ENCODE measurements at places on chromosomes 7 and 10. TPM values are rescaled to one million over a fixed set of nuclear protein-coding genes. Genes with fewer than 3 reads are reported as not detected.

The CCDC136 gene
- total RNA-seq, result 23.8 TPM

- H3K4me3 ChIP-seq, result peak overlapping the region; percentile 90
- no peaks in the 10 kb centered on the region for H3K27me3 ChIP-seq
- H3K27ac ChIP-seq, result peak overlapping the region; percentile 88
Measured at GRCh38 chr7:30323006-30323355, 38.6 kb downstream of the ZNRF2 start.

GRCh38 chr7:51797371-51797770 lies 480.8 kb upstream of the COBL start:
- H3K4me3 ChIP-seq, result no peak overlapping the region
- no peak overlapping the region for H3K27ac ChIP-seq
- H3K4me1 ChIP-seq, result no peaks in the 10 kb centered on the region
- no peaks in the 10 kb centered on the region for H3K36me3 ChIP-seq

DNA sequence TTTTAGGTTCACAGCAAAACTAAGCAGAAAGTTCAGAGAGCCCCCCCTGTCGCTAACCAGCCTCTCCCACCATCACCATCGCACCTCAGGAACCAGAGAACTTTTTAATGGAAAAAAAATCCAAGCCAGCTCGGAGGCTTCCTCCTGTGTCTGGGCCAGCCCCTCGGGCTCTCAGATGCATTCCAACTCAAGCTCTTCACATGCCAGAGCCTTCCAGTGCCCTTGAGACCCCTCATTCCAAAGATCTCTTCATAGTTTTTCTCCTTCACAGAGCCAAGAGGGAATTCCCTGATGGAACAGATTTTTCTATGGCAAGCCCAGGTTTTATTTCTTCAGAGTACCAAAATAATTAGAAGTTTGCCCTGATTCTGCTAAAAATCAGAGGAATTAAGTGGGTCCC lies 153.4 kb upstream of the LANCL2 start:
- H3K4me3 ChIP-seq, result no peak overlapping the region
- H3K27me3 ChIP-seq, result peaks cover 5% of the 10 kb centered on the region
- H3K27ac ChIP-seq, result no peak overlapping the region
- H3K4me1 ChIP-seq, result no peaks in the 10 kb centered on the region
- DNase-seq, result no peak

- H3K36me3 ChIP-seq, result no peaks in the 10 kb centered on the region
- H3K27ac ChIP-seq, result no peak overlapping the region
Measured at GRCh38 chr7:89311886-89312285, 516.3 kb upstream of the TEX47 start.

- DNase-seq, result no peak
- no peak overlapping the region for H3K27ac ChIP-seq
- H3K36me3 ChIP-seq, result no peaks in the 10 kb centered on the region
- no peak overlapping the region for H3K4me3 ChIP-seq
Measured at GRCh38 chr10:14243221-14243620, 87.5 kb downstream of the FRMD4A start.

- peak overlapping the region; percentile 68 for H3K4me3 ChIP-seq
- H3K36me3 ChIP-seq, result no peaks in the 10 kb centered on the region
- H3K27ac ChIP-seq, result peak overlapping the region; percentile 90
- DNase-seq, result no peak
- peaks cover 44% of the 10 kb centered on the region for H3K4me1 ChIP-seq
Measured at GRCh38 chr10:88038268-88038667, 174.8 kb downstream of the PTEN start.

GRCh38 chr7:101861218-101861775 lies 43.9 kb downstream of the CUX1 start:
- H3K27me3 ChIP-seq, result no peaks in the 10 kb centered on the region
- H3K36me3 ChIP-seq, result no peaks in the 10 kb centered on the region
- H3K4me3 ChIP-seq, result no peak overlapping the region
- no peak overlapping the region for H3K27ac ChIP-seq

- no peak for DNase-seq
- peak overlapping the region; percentile 60 for H3K27ac ChIP-seq
Measured at GRCh38 chr10:133361773-133362441, 4.1 kb upstream of the FUOM start.

DNA sequence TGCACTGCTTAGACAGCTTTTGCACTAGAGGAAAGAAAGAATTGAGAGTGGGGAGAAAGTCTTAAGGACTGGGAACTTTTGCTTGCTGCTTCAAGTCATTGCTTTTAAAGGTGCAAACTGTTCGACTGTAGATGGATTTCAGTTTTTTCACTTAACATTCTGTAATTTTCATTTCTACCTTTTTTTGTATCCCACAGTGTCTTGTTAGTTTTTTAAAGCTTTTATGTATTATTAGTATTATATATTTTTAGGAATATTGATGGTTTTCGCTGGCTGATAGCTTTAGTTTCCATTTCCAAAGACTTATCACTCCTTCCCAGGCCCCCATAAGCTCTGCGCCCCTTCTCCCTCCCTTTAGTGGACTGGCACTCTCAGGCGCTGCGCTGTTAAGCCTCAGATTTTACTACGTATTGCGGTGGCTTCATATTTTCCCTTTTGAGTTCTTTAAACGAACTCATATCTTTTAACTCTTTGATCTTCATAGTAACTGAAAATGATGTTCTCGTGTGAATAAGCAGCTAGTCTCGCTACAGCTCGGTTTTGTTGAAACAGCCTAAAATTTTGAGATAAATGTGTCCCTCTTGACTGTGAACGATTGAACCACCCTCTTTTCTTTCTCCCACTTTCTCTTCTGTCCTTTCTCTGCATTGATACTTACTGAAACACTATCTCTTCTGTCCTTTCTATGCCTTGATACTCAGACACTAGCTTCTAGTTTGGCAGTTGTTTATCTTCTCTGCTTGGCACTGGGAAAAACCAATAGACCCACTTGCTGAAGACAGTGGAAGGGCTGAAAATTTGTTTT lies 2.5 kb upstream of the ETV1 start:
- no peak overlapping the region for H3K4me3 ChIP-seq
- no peaks in the 10 kb centered on the region for H3K36me3 ChIP-seq
- H3K27me3 ChIP-seq, result peaks cover 16% of the 10 kb centered on the region
- H3K27ac ChIP-seq, result no peak overlapping the region
